ENCODE measurements at places on chromosomes 11 and 22. TPM values are rescaled to one million over a fixed set of nuclear protein-coding genes. Genes with fewer than 3 reads are reported as not detected.

GRCh38 chr11:85307366-85307765, 319.8 kb downstream of the DLG2 start:
- DNase-seq, result no peak
- no peaks in the 10 kb centered on the region for H3K27me3 ChIP-seq
- no peaks in the 10 kb centered on the region for H3K4me1 ChIP-seq
- no peaks in the 10 kb centered on the region for H3K36me3 ChIP-seq
- no peak overlapping the region for H3K27ac ChIP-seq

- no peaks in the 10 kb centered on the region for H3K27me3 ChIP-seq
- no peak for DNase-seq
- no peak overlapping the region for H3K4me3 ChIP-seq
- H3K27ac ChIP-seq, result no peak overlapping the region
- H3K4me1 ChIP-seq, result no peaks in the 10 kb centered on the region
Observed at GRCh38 chr22:25332386-25332785, 112.9 kb downstream of the CRYBB2 start.

BATF2 gene
- total RNA-seq, result not detected

DNA sequence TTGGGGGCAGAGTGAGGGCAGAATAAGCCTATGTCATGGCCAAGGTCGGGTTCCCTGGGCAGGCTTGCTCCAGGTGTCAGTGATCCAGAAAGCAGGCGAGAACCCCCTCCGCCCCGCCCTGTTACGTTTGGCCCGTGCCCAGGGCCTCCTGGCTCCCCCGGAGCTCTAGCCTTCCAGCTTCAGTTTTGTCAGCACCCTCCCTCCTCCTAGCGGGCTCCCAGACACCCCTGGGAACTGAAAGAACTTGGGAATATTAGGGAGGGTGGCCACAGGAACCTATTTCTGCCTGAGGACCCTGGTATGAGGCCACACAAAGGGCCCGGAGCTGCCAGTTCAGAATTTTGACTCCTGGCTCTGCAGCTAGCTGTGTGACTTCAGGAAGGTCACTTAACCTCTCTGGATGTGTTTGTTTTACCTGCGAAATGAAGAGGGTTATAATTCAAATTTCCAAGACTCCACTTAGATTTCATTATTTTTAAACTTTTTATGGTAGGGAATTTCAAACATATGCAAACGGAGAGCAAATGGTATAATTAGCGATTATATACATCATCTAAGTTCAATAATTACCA, 1.2 kb downstream of the TUBA8 start:
- no peaks in the 10 kb centered on the region for H3K36me3 ChIP-seq
- DNase-seq, result no peak
- peaks cover 8% of the 10 kb centered on the region for H3K27me3 ChIP-seq
- peaks cover 18% of the 10 kb centered on the region for H3K4me1 ChIP-seq

CCDC89 gene
- not detected for total RNA-seq

- no peaks in the 10 kb centered on the region for H3K4me1 ChIP-seq
- no peak for DNase-seq
- no peak overlapping the region for H3K4me3 ChIP-seq
- no peaks in the 10 kb centered on the region for H3K27me3 ChIP-seq
- no peak overlapping the region for H3K27ac ChIP-seq
Observed at GRCh38 chr22:49013707-49014106, 814.0 kb downstream of the BRD1 start.

- H3K27ac ChIP-seq, result peak overlapping the region; percentile 98
- no peaks in the 10 kb centered on the region for H3K27me3 ChIP-seq
- peak; percentile 84 for DNase-seq
- H3K4me1 ChIP-seq, result peaks cover 52% of the 10 kb centered on the region
- peaks cover 13% of the 10 kb centered on the region for H3K36me3 ChIP-seq
Observed at GRCh38 chr22:49962012-49962750, 1.6 kb downstream of the PIM3 start.

DNA sequence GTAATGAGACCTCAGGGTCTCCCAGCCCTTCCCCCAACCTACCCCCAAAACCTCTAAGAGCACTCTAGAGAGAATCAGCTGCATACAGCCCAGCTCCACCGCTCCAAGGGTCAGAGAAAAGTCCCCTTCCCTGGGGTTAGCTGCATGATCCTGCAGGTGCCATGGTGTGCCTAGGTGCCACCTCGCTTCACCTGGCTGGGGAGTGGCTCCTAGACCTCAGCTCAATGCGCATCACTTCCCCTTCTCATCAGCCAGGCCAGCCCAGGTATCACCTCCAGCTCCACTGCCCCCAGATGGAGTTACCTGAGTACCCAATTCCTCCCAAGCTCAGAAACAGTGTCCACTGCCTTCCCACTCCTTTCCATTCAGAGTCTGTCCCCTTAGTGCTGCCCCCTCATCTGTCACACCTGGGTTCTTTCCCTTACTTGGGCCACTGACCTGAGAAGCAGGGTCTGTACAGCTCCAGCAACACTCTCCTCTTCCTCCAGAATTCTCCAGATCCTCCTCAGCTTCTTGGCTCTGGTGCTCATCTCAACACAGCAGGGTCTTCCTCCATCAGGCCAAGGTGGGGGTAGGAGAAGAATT, 1.3 kb downstream of the STARD10 start:
- H3K27me3 ChIP-seq, result no peaks in the 10 kb centered on the region
- no peak for DNase-seq
- peaks cover 19% of the 10 kb centered on the region for H3K4me1 ChIP-seq
- no peaks in the 10 kb centered on the region for H3K36me3 ChIP-seq
- peak overlapping the region; percentile 99 for H3K27ac ChIP-seq

GRCh38 chr11:70064726-70065317, 13.3 kb upstream of the ANO1 start:
- DNase-seq, result no peak
- no peak overlapping the region for H3K4me3 ChIP-seq
- H3K36me3 ChIP-seq, result no peaks in the 10 kb centered on the region

GRCh38 chr11:87974797-87975196, 200.4 kb downstream of the RAB38 start:
- no peak overlapping the region for H3K4me3 ChIP-seq
- no peaks in the 10 kb centered on the region for H3K4me1 ChIP-seq
- no peaks in the 10 kb centered on the region for H3K27me3 ChIP-seq
- H3K27ac ChIP-seq, result no peak overlapping the region
- DNase-seq, result no peak

GRCh38 chr22:20982563-20982882, 426 bp downstream of the LZTR1 start:
- H3K36me3 ChIP-seq, result peaks cover 8% of the 10 kb centered on the region
- DNase-seq, result no peak
- peak overlapping the region; percentile 63 for H3K4me3 ChIP-seq
- H3K27ac ChIP-seq, result peak overlapping the region; percentile 75

DNA sequence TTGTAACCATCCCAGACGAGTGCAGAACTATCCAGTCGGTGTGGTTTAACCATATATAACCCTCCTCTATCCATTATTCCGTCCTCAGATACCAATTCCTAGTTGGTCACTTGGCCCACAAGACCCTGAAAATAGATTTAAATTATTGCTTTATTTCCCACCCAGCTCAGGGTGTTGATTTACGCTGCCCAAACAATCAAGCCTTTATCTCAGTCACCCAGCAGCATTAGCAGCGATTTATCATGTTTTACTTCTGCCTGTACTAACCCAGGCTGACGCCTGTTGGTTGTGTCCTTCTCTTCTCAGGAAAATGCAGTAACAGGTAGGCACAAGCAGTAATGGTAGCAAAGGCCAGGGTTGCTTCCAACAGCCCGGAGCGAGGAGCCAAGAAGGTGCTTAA, 81.2 kb downstream of the DSCAML1 start:
- no peak overlapping the region for H3K4me3 ChIP-seq
- no peaks in the 10 kb centered on the region for H3K4me1 ChIP-seq
- H3K36me3 ChIP-seq, result no peaks in the 10 kb centered on the region
- no peak for DNase-seq

NNMT gene
- total RNA-seq, result not detected

- H3K27me3 ChIP-seq, result peaks cover 12% of the 10 kb centered on the region
- no peak overlapping the region for H3K27ac ChIP-seq
- no peaks in the 10 kb centered on the region for H3K36me3 ChIP-seq
Observed at GRCh38 chr11:75428281-75428724, 4.7 kb downstream of the KLHL35 start.

LGALS1 gene
- 209 TPM for total RNA-seq

ZC3H7B gene
- 39.3 TPM for total RNA-seq

ANO1 gene
- total RNA-seq, result not detected

DNA sequence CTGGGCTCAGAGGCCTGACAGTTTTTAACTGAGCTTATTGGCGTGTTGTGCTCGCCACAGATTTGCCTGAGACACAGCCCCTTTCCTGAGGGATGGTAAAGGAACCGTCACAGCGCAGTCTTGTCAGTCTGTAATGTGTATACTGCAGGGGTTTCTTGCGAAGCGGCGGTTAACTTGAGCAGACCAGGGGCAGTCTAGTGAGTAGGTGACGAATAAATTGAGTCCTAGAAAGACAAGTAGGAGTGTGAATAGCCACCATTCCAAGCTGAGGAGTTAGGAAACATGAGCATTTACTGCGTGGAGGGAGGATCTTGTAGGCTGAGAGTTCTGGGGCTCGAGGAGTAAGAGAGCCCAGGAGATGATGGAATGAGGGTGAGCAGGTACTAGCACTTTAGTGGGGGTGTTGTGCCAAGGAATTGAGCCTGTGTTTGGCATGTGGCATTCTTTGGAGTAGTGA, 1.4 kb downstream of the MED15 start:
- peak overlapping the region; percentile 90 for H3K4me3 ChIP-seq
- no peaks in the 10 kb centered on the region for H3K27me3 ChIP-seq
- H3K36me3 ChIP-seq, result peaks cover 12% of the 10 kb centered on the region
- DNase-seq, result no peak
- peaks cover 45% of the 10 kb centered on the region for H3K4me1 ChIP-seq
- H3K27ac ChIP-seq, result peak overlapping the region; percentile 69

GRCh38 chr11:6414874-6415328, 4.0 kb downstream of the APBB1 start:
- no peak for DNase-seq
- peak overlapping the region; percentile 58 for H3K4me3 ChIP-seq
- peak overlapping the region; percentile 74 for H3K27ac ChIP-seq

- H3K27me3 ChIP-seq, result no peaks in the 10 kb centered on the region
- no peak overlapping the region for H3K4me3 ChIP-seq
- no peak for DNase-seq
Observed at GRCh38 chr11:109785714-109786113, 307.5 kb upstream of the ZC3H12C start.

RASSF7 gene
- 27.2 TPM for total RNA-seq

GRCh38 chr11:17898782-17899181, 114.1 kb downstream of the SERGEF start:
- no peak for DNase-seq
- H3K36me3 ChIP-seq, result peaks cover 4% of the 10 kb centered on the region
- no peak overlapping the region for H3K4me3 ChIP-seq
- no peaks in the 10 kb centered on the region for H3K27me3 ChIP-seq
- H3K4me1 ChIP-seq, result no peaks in the 10 kb centered on the region

- H3K27me3 ChIP-seq, result no peaks in the 10 kb centered on the region
- H3K36me3 ChIP-seq, result peaks cover 2% of the 10 kb centered on the region
- H3K4me1 ChIP-seq, result peaks cover 18% of the 10 kb centered on the region
- H3K27ac ChIP-seq, result no peak overlapping the region
Observed at GRCh38 chr11:96290031-96290430, 53.0 kb downstream of the MAML2 start.

GRCh38 chr11:75406338-75406777, 7.0 kb downstream of the RPS3 start:
- peaks cover 62% of the 10 kb centered on the region for H3K36me3 ChIP-seq
- no peaks in the 10 kb centered on the region for H3K27me3 ChIP-seq
- no peak for DNase-seq
- H3K4me1 ChIP-seq, result peaks cover 26% of the 10 kb centered on the region

GRCh38 chr11:2306452-2306823, 4.6 kb downstream of the TSPAN32 start:
- peaks cover 63% of the 10 kb centered on the region for H3K4me1 ChIP-seq
- H3K27me3 ChIP-seq, result no peaks in the 10 kb centered on the region
- no peaks in the 10 kb centered on the region for H3K36me3 ChIP-seq
- peak overlapping the region; percentile 80 for H3K27ac ChIP-seq

- H3K36me3 ChIP-seq, result peaks cover 60% of the 10 kb centered on the region
- no peak overlapping the region for H3K4me3 ChIP-seq
- H3K27me3 ChIP-seq, result no peaks in the 10 kb centered on the region
- H3K4me1 ChIP-seq, result no peaks in the 10 kb centered on the region
- H3K27ac ChIP-seq, result no peak overlapping the region
Observed at GRCh38 chr11:126335463-126335760, 20.1 kb upstream of the ST3GAL4 start.

DNA sequence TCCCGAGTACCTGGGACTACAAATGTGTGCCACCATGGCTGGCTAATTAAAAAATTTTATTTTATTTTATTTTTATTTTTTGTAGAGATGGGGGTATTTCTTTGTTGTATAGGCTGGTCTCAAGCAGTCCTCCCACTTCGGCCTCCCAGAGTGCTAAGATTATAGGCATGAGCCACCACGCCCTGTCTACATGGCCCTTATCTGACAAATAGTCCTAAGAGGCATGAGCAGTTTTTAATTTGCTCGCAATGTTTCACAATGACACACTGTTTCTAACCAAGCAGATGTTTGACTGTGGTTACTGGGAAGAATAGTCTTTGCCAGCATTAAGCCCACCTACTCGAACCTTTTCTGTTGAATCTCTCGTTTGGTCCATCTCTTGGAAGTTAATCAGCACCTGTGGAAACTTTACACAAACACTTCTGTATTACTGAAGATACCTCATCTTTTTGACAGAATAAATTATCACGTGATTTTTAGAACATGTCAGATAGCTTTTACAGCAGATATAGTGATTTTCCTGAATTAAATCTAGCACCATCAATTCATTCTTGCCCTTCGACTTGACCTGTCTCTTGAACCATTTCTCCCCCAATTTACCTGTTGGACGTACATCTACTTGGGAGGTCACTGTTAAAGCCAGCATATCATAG, 71.4 kb downstream of the MTMR3 start:
- no peak overlapping the region for H3K27ac ChIP-seq
- H3K27me3 ChIP-seq, result no peaks in the 10 kb centered on the region
- DNase-seq, result no peak
- no peak overlapping the region for H3K4me3 ChIP-seq
- no peaks in the 10 kb centered on the region for H3K4me1 ChIP-seq
- peaks cover under 1% of the 10 kb centered on the region for H3K36me3 ChIP-seq

DNA sequence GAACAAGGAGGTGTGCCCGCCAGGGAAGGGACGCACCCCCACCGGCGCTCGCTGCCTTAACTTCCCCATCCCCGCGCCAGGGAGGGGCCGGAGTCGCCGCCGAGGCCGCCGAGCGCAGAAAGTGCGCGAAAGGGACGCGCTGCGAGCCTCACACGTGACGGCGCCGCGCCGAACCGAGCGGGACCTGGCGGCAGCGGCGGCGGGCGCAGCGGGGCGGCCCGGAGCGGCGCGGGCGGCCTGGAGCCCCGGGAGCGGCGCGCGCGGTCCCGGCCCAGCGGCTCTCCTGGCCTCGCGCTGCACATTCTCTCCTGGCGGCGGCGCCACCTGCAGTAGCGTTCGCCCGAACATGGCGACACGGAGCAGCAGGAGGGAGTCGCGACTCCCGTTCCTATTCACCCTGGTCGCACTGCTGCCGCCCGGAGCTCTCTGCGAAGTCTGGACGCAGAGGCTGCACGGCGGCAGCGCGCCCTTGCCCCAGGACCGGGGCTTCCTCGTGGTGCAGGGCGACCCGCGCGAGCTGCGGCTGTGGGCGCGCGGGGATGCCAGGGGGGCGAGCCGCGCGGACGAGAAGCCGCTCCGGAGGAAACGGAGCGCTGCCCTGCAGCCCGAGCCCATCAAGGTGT, at the start of gene SORL1:
Gene SORL1, plus strand, starts transcription at position 329 of the 623 bp plus-strand sequence. Its CDS starts 18 bp downstream, at position 347.
- H3K27ac ChIP-seq, result peak within 1 kb of the TSS; percentile 81
- H3K4me1 ChIP-seq, result peaks cover 79% of the 10 kb centered on the region
- H3K36me3 ChIP-seq, result peaks cover 8% of the 10 kb centered on the region
- DNase-seq, result peak; percentile 56
- H3K27me3 ChIP-seq, result no peaks in the 10 kb centered on the region
- peak within 1 kb of the TSS; percentile 99 for H3K4me3 ChIP-seq
